ENCODE measurements at places on chromosomes 1 and 21.

DNA sequence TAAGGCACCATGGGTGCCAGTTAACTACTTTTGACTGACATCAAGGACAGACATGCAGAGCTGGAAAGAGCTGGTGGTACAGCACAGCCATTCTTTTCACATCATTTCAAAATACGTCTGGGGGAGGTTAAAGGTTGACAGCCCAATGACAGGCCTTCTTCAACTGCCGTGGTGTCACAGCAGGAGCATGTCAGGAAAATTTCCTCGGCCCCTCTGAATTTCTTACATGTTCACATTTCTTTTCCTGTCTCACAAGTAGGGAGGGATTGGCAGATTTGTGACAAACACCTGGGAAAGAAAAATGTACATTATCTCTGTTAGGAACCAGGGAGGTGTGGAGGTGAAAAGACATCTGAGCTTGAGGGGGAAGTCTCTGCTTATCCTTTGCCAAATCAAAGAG, 279.1 kb downstream of the SPATA17 start:
- DNase-seq, result no peak

DNA sequence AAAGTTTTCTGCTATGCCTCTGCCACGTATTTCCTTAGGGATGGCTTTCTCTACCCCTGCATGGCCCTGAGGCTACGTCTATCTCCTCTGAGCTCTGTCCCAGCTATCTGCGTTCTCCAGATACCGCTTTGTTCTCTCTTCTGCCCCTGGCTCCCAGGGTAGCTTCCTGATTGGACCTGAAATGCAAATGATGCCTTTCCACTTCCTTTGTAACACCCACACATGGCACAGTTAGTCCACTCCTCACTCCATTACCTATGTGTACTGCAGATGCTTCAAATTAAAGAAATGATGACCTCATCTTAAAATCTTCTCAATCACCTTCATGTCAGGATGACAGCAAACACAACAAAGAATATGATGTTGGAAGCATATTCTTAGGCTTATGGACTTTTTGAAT, 138.6 kb upstream of the POGK start:
- DNase-seq, result no peak

GRCh38 chr1:36851595-36851994, 182.7 kb downstream of the GRIK3 start:
- DNase-seq, result no peak

- no peak for DNase-seq
Measured at GRCh38 chr1:227308367-227309336, 9.6 kb downstream of the CDC42BPA start.

DNA sequence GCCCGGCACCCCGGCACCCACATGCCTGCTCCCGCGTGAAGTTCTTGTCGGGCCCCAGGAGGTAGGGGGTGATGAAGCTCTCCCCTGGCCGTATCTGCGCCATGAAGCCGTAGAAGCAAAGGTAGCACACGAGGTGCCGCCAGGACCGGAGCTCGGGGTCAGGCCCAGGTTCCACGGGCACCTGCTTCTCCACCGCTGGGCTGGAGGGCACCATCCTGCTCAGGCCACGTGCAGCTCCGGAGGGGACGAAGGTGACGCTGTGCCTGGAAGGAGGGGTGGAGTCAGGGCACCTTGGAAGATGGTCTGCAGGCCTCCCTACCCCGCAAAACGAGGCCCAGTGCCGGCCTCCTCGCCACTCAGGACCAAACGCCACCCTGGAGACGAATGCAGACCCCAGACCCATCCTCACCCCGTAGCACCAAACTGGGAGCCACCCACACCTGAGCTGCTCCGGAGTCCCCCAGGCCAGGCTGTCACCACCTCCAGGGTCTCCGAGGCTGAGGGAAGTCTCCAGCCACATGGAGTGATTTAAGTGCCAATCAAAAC, 4.4 kb downstream of the SLC19A1 start:
- DNase-seq, result no peak

- DNase-seq, result no peak
Measured at GRCh38 chr1:61427510-61427909, 297.4 kb downstream of the TM2D1 start.

GRCh38 chr21:44802396-44803153, 955 bp upstream of the UBE2G2 start:
- no peak for DNase-seq

- DNase-seq, result no peak
Measured at GRCh38 chr1:7509598-7509997, 261.5 kb upstream of the VAMP3 start.

DNA sequence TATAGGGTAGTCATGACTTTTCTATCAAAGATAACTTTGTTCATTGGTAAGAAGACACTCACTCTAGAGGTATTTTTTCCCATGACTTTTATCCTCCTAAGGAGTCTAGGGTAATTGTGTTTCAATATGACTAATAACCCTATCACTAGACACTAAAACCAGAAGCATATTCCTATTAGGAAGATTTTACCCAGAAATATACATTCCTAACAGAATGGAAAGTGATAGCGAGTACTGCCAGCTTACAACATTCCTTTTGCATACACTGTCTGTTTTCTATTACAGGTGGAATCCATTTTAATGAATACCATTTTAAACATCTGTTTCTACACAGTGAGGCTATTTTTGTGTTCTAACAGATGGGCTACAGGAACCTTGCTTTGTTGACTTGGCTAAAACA, 31.4 kb upstream of the C1orf185 start:
- DNase-seq, result no peak

DNA sequence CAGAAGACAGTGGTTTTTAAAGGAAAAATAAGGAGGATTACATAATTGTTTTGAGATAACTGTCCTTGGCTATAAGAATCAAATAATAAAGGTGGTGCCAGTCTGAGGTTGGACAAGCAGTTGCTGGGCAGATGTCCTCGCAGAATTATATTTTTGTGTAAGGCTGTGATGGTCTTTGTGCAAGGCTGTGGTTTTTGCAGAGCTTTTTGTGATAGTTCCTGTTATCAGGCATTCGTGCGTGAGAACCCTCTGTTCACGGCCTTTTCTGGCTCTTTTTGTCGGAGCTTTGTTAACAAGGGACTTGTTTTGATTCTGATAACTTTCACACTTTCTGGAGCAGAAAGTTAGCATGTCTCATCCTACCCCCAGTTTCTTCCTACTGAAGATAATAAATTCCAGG, 33.4 kb downstream of the SH3BP5L start:
- DNase-seq, result no peak

DNA sequence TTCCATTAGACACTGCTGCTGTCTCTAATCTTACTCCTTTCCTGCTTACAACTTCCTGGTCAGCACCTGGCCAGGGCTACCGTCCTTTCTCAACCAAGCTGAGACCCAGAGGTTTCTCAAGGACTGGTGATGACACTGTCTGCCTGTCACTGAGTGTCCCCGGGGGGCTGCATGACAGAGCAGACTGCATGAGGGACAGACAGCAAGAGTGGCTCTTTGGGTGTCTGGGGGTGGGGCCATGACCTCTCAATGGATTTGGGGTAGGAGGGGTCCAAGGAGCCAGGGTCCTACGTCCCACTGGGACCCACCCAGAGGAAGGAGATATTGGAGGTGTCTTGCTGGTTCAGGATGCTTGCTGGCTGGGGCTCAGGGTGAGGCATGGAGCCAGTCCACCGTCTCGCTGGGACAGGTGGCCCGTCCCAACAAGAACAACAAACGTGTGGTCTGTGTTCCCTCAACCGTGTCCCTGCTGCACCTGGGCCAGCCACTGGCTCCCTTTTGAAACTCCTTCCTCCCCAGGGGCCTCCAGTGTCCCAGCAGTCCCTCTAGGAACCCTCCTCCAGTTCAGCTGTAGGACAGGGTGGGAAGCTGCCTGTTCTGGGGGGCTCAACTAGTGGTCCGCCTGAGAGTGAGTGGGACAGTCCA, 344.6 kb upstream of the AJAP1 start:
- DNase-seq, result no peak

DNA sequence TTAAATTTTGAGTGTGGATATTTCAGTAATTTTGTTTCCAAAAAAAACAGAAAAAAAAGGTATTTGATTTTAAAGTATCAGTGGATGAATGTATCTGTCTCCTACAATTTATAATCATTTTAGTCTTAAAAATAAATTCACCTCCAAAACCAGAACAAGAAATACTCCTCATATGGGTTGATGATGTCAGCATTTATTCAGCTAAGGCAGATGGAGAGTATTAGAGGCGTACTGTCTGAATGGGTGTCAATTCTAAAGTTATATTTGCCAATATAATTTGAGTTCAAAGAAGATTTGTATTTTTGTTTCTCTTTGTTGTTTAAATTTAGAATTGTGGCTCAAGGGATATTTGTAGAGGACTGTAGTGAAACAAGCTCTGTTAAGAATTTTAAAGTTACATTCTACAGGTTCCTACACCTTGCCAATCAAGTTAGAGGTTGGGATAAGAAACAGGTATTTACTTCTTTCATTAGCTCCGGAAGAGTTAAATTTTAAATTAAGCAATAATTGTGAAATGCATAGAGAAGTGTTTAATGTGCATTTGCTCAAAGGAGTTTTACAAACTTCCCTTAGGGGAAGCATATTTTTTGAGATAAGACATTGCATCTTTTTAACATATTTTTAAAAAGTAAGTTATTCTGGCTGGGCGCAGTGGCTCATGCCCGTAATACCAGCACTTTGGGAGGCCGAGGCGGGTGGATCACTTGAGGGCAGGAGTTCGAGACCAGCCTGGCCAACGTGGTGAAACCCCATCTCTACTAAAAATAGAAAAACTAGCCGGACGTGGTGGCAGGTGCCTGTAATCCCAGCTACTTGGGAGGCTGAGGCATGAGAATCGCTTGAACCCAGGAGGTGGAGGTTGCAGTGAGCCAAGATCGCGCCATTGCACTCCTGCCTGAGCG, 1.2 kb downstream of the PLA2G4A start:
- DNase-seq, result peak; percentile 48

GRCh38 chr1:222552882-222553281, 5.0 kb upstream of the HHIPL2 start:
- DNase-seq, result no peak

DNA sequence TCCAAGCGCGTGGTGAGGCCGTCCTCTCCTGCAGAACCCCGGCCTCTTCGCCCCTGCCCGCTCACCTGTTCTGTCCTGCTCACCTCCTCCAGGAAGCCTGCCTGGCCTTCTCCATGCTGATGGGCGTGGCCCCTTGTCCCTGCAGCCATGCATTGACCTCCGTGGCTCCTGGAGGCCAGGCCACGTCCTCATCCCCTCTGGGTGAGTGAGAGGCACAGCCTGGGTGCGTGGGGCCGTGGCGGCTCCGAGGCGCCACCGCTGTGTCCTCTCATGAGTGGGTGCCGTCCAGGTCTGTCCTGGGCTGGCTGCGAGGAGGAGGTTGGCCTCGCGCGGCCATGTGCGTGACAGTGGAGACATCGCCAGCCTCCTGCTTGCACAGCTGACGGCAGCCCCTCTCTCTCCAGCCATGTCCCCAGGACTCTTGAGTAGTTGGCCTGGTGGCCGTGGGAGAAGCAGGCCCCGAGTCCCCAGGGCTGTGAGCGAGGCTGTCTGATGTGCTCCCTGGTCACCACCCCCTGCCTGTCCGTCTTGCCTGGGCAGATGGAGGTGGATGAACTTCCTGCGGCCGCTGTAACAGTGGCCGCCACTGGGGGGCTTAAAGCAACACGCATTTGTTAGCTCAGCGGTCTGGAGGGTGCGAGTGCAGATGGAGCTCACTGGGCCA, 58.1 kb downstream of the PRKCZ start:
- no peak for DNase-seq

GRCh38 chr1:6100861-6101783, 55.4 kb downstream of the KCNAB2 start:
- DNase-seq, result no peak

DNA sequence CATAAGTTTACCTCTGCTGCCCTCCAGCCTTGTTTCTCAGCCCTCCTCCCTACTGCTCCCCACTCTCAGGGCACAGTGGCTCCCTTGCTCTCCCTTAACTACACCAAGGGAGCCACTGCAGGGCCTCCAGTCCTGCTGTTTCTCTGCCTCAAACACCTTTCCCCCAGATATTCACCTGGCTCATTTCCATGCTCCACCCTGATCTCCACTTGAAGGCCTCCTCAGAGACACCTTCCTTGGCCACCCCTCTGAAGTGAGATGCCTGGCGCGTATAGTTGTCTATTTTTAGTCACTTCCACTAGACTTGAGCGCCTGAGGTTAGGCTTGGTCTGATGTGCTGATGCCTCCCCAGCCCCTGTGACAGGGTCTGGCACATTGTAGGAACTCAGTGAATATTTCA, 34.9 kb downstream of the SEC16B start:
- DNase-seq, result no peak

- no peak for DNase-seq
Measured at GRCh38 chr1:204947338-204947737, 76.7 kb downstream of the NFASC start.

GRCh38 chr1:224168859-224169380, 14.1 kb upstream of the DEGS1 start:
- DNase-seq, result peak; percentile 99

GRCh38 chr1:204102029-204102611, 29.2 kb downstream of the SOX13 start:
- peak; percentile 21 for DNase-seq

GRCh38 chr21:39326607-39327307, 13.3 kb upstream of the BRWD1 start:
- DNase-seq, result no peak

DNA sequence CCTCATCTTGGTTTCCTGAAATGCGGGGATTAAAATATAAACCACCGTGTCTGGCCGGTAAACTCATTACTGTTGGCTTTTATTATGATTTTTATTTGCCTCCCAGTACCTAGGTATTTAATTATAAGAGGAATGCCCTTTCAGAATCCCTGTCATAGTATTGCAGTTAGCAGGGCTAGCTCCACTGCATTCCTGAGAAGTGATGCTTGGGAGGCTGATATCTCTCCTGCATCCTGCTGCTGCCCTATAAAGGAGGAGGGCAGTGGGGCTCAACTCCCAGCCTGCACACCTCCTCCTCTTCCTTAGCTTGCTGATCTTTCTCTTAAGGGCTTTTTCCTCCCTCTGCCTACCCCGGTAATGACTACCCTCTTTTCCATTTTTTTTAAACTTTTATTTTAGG, 19.9 kb upstream of the DISC1 start:
- no peak for DNase-seq

GRCh38 chr1:29460041-29460610, 223.8 kb downstream of the PTPRU start:
- no peak for DNase-seq

DNA sequence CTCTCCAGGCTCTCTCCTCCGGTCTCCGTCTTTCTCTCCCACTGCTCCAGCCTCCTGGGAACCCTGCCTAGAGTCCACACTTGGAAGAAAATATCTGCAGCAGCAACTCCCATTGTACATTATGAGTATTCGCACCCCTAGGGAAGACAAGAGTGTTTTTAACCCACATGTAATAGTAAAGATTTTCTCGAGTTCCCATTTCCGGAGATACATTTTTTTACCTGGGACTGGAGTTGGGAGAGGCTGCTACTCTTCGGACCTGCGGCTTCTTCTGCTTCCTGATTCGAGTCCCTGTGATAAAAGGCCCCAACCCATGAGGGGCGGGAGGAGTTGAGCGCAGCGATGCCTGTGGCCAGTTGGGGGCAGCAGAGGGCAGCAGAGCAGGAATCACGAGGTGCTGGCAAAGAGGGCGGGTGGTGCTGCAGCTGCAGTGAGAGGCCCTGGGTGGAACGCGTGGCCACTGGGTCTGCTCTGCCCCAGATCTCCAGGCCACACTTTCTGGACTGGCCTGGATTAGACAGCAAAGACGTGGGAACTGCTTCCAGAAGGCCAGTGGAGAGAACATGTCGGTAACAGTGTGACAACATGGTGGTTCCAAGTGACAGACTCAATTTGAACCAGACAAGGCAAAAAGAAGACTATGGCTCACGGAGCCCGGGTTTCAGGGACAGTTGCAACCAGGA, 221.0 kb upstream of the CSF3R start:
- peak; percentile 66 for DNase-seq

All from inflammatory macrophage treated with lipopolysaccharide for 4 hours (primary cell).